ENCODE measurements at places on chromosomes 4 and X. TPM values are rescaled to one million over a fixed set of nuclear protein-coding genes. Genes with fewer than 3 reads are reported as not detected.

DNA sequence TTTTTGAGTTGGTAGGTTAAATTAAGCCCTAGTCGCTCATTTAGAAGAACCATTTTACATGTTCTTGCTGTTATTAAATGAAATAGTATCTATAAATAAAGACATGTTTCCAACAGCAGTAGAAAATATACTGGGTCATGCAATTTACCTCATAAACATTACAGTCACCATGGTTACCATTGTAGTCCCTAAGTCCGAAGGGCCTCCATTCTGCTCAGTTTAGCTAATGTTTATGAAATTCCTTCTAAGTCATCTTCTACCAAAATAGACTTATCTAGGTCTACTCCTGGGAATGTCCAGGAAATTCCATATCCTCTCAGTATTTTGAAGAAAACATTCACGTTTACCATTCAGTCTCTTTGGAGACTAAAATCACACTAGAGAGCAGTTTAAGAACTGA, 292.5 kb upstream of the DCAF8L1 start:
- DNase-seq = no peak

DNA sequence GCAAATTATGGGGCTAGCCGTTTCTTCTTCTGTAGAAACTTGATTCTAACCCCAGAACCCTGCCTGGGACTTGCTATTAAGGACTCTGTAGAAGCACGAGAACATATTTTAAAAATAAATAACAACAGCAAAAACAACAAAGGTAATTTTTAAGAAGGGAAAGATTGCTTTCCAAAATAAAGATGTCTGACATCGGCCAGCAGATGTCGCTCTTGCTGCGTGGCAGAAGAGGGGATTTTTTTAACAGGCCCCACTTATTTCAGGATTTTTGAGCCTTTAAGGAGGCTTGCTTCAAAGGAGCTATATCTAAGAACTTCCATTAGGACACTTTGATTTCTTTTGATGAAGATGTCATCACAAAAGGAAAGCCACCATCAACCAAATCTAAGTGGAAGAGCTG, 62.8 kb upstream of the EGFL6 start:
- DNase-seq = no peak

- no peak for DNase-seq
These were observed 109.0 kb downstream of the SHROOM4 start for GRCh38 chrX:50705042-50705441.

DNA sequence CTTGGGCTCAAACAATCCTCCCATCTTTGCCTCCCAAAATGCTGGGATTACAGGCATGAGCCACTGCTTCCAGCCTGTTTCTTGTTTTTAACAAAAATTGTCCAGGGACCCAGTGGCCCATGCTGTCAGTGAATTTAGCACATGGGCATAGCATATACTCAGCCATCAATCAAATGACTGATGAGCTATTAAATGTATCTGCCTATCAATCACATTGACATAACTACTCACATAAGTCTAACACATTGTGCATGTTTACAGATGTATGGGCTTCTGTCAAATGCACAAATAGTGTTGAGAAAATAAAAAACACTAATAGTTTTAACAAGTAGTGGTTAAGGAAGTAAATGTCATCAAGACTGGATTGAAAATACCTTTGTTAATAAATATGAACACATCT, 249.4 kb downstream of the COX18 start:
- no peak for DNase-seq

GRCh38 chr4:135269125-135269890, 1067.7 kb upstream of the PABPC4L start:
- no peak for DNase-seq

DNA sequence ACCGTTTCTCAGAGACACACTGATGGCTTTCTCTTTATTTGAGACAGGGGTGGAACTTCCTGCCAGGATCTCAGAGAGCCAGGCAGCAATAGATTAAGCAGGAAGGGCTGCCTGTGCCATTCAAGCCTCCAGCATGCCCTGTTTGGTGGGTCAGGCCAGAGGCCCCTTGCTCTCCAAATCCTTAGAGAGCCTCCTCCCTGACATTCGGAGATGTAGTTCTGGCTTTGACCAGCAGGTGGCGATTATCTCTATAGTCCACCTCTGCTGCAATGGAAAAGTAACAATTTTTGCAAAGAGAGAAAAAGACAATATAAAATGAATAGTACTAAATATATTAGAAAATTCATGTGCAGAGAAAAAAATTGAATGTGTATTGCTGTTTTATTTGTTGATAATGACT, 93.9 kb downstream of the NXF2B start:
- peak; percentile 71 for DNase-seq

GRCh38 chrX:141220342-141221008, 21.8 kb downstream of the SPANXC start:
- no peak for DNase-seq

DNA sequence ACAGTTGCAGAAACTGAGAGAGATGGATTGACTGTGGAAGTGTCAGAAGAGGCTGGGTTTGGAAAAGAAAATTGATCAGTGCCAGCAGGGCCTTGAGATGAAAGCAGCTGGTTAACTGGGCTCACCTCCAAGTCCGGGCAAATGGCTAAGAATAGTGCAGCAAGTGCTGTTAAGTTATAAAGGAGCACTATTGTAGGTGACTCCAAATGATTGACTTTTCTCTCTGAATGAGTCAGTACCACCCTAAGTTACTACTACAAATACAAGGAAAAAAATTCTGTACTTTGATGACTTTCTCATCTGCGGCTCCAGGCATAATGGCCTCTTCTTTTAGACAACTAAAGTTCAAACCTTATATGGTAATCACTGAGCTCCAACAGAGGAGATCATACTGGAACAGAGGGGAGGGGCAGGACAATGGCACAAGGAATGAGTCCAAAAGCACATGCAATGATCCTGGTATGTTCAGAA, 733.4 kb upstream of the INTU start:
- no peak for DNase-seq

DNA sequence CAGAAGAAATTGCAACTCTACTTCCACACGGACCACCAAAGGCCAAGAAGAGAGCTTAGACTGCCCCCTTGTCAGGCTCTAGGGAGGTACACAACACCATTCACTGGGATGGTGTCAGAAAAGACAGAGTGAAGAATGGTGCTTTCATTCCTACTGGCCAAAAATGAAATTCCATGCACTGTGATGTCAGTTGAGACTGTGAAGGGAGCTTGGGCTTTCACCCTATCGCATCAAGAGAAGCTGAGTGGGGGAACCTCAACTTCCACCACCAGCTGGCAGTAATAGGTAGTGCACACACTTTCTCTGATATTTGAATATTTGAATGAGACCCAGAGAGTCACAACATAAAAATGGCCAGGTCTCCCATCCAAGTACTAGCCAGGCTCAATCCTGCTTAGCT, 65.9 kb downstream of the ZNF711 start:
- no peak for DNase-seq

- no peak for DNase-seq
These were observed 24.3 kb downstream of the UPF3B start for GRCh38 chrX:119828446-119828845.

- no peak for DNase-seq
These were observed 12.0 kb downstream of the CXorf58 start for GRCh38 chrX:23919706-23920320.

The PDZD4 gene
- total RNA-seq = 4.1 TPM

The SPANXD gene
- not detected for total RNA-seq

Data from cardiac septum (tissue), 1 donor.